WTC11 (cell line): ENCODE measurements at places on chromosomes 5 and 9. TPM values are rescaled to one million over a fixed set of nuclear protein-coding genes. Genes with fewer than 3 reads are reported as not detected.
A peak's percentile ranks its signal among the peaks of the same experiment; 100 is the strongest.

DNA sequence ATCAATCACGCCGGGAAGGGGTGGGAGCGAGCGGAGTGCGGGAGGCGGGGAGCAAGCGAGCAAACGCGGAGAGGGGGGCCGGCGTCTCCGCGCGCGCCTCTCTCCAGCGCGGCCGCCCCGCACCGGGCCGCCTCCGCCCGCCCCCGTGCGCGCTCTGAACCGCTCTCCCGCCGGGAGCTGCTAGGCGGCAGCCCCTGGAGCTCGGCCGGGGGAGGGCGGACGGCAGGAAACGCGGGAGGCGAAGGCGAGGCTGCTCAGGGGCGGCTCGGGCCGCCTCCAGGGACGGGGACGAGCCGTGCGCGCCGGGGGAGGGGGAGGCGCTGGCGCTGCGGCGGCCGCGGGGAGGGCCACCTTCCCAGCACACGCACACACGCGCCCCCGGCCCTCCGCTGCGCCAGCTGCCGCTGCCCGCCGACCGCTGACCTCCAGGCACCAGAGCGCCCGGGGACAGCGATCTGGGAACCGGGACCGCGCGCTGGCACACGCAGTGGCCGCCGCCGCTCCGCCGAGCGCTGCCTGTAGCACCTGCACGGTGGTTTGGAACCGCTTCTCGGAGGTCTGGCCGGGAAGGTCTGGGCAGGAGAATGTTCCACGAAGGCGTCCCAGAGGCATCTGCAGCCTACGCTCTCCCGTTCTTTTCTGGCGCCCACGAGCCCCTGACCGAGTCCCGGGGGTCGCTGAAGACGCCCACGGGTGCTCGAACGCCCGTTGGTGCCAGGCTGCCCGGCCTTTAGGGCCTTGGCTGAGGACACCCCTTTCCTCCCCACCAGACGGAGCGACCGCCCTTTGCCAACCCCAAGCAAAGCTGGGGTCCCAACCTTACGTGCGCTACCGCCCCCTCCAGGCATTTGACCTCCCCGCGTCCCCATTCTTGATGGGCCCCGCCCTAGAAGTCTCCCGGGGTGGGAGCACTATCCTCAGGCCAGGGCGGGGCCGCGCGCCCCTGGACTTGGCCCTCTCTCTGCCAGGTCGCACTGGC lies at the start of gene GABBR2:
GABBR2 (minus strand) TSS at position 3 of the 979 bp plus-strand sequence. CDS start 198 bp downstream, outside the sequence.
- H3K4me3 ChIP-seq = peak within 1 kb of the TSS; percentile 64
- H3K27ac ChIP-seq = no peak within 1 kb of the TSS
- no peaks in the 10 kb centered on the region for H3K36me3 ChIP-seq
- H3K27me3 ChIP-seq = peaks cover 80% of the 10 kb centered on the region

PCDHA9 gene
- 1.1 to 1.5 TPM (median 1.4 TPM) in 3 replicates for total RNA-seq

DNA sequence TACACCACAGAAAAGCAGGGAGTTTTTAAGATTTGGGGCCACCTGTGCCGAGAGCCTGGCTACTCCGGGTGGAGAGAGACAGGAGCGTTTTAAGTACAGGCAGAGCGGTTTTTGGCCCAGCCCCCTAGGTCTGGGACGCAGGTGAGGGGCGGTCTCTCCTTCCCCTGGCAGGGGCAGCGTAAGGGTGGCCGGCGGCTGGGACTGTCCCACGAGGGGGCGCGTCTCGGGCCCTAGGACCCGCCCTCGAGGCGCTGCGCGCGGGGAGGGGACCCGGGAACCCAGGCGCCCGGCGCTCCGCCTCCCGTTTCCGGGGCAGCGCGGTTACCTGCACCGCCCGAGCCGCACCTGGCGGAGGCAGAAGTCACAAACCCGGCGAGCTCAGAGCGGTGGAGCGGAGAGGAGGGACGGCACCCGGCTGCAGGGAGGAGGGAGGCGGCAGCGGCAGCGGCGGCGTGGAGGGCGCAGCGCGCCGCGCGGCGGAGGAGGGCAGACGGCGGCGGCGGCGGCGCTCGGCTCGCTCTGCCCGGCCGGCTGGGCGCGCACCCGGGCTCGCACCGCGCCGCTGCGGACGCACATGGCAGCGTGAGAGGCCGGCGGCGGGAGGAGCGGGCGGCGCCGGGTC lies at the start of gene WWC1:
WWC1 (plus strand) TSS at position 304 of the 622 bp plus-strand sequence. CDS start 508 bp downstream, outside the sequence.
- H3K27me3 ChIP-seq = peaks cover 15% of the 10 kb centered on the region
- DNase-seq = peak; percentile 90
- peak within 1 kb of the TSS; percentile 92 for H3K27ac ChIP-seq
- peak within 1 kb of the TSS; percentile 89 for H3K4me3 ChIP-seq

SPINK7 gene
- not detected in 3 replicates for total RNA-seq

GRCh38 chr5:173243831-173244305 lies 8.9 kb upstream of the NKX2-5 start:
- H3K4me3 ChIP-seq = peak overlapping the region; percentile 65
- peaks cover 54% of the 10 kb centered on the region for H3K4me1 ChIP-seq
- peaks cover 100% of the 10 kb centered on the region for H3K27me3 ChIP-seq
- 0 out of 2 replicates have a peak, but pooled peaks cover 2% of the 10 kb centered on the region for H3K36me3 ChIP-seq
- no peak for DNase-seq

DNA sequence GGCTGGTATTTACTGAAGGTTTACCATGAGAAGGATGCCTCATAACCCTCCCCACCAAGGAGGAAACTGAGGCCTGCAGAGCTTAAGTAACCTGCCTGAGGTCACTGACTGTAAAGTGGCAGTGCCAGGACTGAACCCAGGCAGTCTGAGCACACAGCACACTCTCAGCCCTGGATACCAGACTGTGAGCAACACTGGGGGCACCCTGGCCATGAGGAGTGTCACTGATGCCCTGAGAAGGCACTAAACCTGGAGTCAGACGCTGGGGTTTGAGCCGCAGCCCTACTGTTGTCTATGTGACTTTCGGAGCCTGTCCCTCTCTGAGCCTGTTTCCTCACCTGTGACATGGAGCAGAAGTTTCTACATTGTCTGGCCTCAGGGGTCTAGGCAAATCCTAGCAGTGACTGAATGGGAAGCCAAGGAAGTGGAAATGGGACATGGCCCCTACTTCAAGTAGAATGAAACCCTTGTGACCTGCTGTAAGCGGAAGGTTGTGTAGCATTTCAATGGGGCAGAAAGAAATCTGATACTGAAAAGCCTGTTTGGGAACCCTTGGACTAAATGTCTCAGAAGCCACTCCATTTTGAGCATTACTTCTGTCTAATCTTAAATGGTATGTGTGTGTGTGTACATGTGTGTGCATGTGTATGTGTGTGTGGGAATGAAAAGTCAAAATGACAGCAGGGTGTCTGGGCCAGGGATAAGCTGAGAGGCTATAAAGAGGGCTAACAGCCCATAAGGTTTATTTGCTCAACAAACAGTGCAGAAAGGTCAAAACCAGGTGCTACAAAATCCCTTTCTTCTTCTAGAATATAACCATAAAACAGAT lies 36.0 kb downstream of the B4GALT1 start:
- 0 out of 2 replicates have a peak, but pooled peaks cover 3% of the 10 kb centered on the region for H3K4me1 ChIP-seq
- no peak for DNase-seq
- no peaks in the 10 kb centered on the region for H3K27me3 ChIP-seq
- H3K27ac ChIP-seq = no peak overlapping the region
- H3K36me3 ChIP-seq = peaks cover 20% of the 10 kb centered on the region
- H3K4me3 ChIP-seq = no peak overlapping the region

NDUFS4 gene
- 68.5 to 87.4 TPM (median 85.1 TPM) in 3 replicates for total RNA-seq

DNA sequence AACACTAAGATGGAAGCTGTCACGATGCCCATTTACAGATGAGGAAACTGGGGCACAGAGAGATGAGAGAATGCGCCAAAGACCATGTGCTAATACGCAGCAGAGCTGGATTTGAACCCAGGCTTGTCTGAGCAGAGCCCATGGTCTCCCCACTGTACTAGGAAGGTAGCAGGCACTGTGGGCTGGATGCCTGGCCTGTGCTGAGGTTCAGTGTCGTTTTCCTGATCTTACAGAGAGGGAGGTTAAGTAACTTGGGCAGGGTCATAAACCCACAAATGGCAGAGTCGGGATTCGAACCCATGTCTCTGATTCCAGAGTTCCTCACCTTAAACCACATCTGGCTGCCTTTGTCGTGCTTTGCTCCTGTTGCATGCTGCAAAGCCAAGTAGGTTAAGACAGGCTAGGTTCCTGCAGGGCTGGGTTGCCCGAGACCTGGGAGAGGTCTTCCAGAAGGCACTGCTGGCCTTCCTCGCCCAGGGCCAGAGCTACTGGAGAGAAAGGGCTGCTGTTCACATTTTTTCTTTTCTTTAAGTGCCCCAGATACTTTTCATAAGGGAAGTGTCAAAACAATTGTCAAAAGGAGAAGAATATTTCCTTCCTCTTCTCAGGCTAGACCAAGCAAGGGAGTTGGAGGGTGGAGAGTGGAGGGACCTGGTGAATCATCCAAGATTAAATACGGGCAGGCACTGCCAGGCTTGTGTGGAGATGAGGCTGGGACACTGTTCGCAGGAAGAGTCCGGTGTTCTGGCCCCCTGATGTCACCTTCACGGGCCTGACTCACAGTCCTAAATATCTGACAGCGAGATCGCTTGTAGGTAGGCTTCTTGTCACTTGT lies 3.2 kb downstream of the NEK6 start:
- no peak overlapping the region; the same call in 1 of the 2 replicates for H3K27ac ChIP-seq
- H3K27me3 ChIP-seq = peaks cover 2% of the 10 kb centered on the region; the same call in 1 of the 2 replicates
- no peak for DNase-seq

SHC3 gene
- 4.2 to 5.1 TPM (median 4.9 TPM) in 3 replicates for total RNA-seq

DNA sequence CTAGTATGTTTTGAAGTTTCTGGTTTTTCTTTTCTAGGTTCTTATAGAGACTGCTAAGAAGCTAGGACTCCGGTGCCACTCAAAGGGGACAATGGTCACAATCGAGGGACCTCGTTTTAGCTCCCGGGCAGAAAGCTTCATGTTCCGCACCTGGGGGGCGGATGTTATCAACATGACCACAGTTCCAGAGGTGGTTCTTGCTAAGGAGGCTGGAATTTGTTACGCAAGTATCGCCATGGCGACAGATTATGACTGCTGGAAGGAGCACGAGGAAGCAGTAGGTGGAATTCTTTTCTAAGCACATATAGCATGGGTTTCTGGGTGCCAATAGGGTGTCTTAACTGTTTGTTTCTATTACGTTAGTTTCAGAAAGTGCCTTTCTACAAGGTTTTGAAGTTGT lies 52.2 kb downstream of the MTAP start:
- no peak overlapping the region for H3K27ac ChIP-seq
- H3K36me3 ChIP-seq = peaks cover 82% of the 10 kb centered on the region
- no peak for DNase-seq
- H3K27me3 ChIP-seq = no peaks in the 10 kb centered on the region

DNA sequence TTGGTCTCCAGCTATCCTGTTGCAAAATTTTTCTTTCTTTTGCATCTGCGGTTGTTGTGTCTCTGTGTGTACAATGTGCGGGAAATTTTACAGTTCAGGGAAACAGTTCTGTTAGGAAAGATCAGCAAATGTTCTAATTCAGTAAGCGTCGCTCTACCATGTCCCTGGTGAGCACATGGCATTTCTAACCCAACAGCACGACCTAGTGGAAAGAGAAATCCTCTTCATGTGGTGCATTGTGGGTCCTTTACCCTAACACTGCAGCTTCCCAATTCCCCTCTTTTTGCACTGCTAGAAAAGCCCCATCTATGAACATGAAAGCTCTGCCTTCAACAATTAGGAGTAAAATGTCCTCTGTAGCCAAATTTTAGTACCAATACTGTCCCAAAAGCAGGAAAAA lies 974.2 kb upstream of the CDH9 start:
- H3K4me1 ChIP-seq = no peaks in the 10 kb centered on the region
- H3K4me3 ChIP-seq = no peak overlapping the region
- peaks cover 11% of the 10 kb centered on the region; the same call in 1 of the 2 replicates for H3K27me3 ChIP-seq

DNA sequence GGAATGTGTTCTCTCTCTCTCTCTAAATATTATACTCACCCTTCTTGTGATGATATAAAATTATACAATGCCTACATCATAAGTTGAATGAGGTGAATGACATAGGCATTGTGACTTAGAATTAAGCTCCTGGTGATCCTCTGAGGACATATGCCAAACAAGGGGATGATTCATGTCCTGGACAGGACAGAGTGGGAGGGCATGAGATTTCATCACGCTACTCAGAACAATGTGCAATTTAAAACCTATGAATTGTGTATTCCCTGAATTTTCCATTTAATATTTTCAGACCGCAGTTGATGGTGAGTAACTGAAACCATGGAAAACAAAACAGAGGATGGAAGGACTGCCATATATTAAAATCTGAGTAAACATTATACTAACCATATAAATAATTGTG lies 782.2 kb upstream of the NUDT12 start:
- H3K27ac ChIP-seq = no peak overlapping the region
- no peak overlapping the region for H3K4me3 ChIP-seq

- peak overlapping the region; percentile 62 for H3K27ac ChIP-seq
- H3K4me1 ChIP-seq = peaks cover 35% of the 10 kb centered on the region
- no peak overlapping the region for H3K4me3 ChIP-seq
- H3K36me3 ChIP-seq = peaks cover 15% of the 10 kb centered on the region
- H3K27me3 ChIP-seq = no peaks in the 10 kb centered on the region
These were observed 18.7 kb downstream of the PCDHGC5 start for GRCh38 chr5:141507387-141508091.

- peaks cover 2% of the 10 kb centered on the region; the same call in 1 of the 2 replicates for H3K4me1 ChIP-seq
- H3K4me3 ChIP-seq = no peak overlapping the region
- no peaks in the 10 kb centered on the region for H3K36me3 ChIP-seq
- H3K27me3 ChIP-seq = peaks cover 2% of the 10 kb centered on the region
- DNase-seq = no peak
- no peak overlapping the region for H3K27ac ChIP-seq
These were observed 202.1 kb downstream of the MED10 start for GRCh38 chr5:6176102-6176693.

F2RL2 gene
- total RNA-seq = 0.11 TPM in 1 of 3 replicates, not detected in the others

DNA sequence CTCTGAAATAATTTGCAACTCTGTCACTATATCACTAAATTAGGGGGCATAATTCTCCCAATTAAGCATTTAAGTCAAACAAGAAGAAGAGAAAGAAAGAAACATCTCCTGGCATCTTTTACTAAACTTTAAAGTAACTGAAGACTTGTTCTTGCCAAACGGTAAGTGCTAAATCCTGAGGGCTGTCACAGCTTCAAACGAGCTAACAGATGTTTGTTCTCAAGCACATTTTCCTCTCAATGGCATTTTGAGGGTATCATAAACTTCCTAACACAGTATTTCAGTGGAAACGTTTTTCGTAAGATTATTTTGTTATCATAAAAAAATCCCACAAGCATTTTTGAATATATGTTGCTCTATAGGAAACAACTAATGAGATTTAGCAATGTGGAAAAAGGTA lies 169.5 kb upstream of the TAS2R1 start:
- H3K36me3 ChIP-seq = no peaks in the 10 kb centered on the region
- H3K4me1 ChIP-seq = no peaks in the 10 kb centered on the region
- DNase-seq = no peak
- no peak overlapping the region for H3K4me3 ChIP-seq

FIBCD1 gene
- total RNA-seq = 6.6 to 9.1 TPM (median 8.8 TPM) in 3 replicates

GRCh38 chr5:60806591-60807243 lies 37.4 kb downstream of the ELOVL7 start:
- H3K36me3 ChIP-seq = no peaks in the 10 kb centered on the region
- peak overlapping the region; percentile 39 for H3K27ac ChIP-seq
- H3K4me3 ChIP-seq = no peak overlapping the region
- no peaks in the 10 kb centered on the region for H3K27me3 ChIP-seq

NUTM2F gene
- total RNA-seq = 0.15 to 0.55 TPM in 2 of 3 replicates, not detected in the other

GABRB2 gene
- total RNA-seq = 0.32 to 0.79 TPM (median 0.53 TPM) in 3 replicates

GRCh38 chr9:107496976-107497375 lies 7.4 kb upstream of the KLF4 start:
- no peaks in the 10 kb centered on the region for H3K36me3 ChIP-seq
- H3K4me3 ChIP-seq = no peak overlapping the region
- DNase-seq = no peak
- H3K27me3 ChIP-seq = peaks cover 5% of the 10 kb centered on the region; the same call in 1 of the 2 replicates
- peaks cover 16% of the 10 kb centered on the region for H3K4me1 ChIP-seq
